ENCODE measurements at places on chromosomes 11 and 22.

DNA sequence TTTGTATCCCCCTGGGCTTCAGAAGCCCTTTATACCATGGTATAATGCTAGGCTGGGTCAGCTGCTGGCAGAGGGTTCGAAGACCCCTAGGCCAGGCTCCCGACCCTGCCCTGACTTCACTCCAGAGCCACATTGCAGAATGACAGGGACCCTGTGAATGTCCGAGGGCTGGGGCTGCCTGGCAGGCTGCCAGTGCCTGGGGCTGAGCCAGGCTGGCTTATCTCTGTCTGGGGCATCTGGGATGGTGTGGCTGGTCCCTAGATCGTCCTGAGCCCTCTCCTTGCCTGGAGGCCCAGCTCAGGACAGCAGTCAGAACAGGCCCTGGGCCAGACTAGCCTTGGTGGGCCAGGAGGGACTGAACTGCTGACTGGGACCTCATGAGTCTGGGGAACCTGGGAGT is 3.7 kb downstream of the ZDHHC8 start:
- no peak for DNase-seq

DNA sequence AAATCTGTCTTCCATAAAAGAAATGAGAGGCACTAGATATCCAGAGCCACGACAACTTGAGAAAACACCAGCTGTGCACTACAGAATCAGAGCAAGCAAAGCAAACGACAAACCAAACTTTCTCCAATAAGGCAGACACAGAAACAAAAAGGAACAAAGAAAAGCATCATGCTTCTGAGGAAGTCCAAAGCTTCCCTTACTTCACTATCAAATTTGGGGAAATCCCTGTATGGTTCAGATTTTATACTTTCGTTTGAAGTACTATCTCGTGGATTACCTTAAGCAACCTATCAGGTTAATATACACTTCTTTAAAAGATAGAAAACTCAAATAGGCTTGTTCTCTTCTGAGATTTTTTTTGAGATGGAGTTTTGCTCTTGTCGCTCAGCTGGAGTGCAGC is 27.7 kb downstream of the ALG9 start:
- no peak for DNase-seq

- no peak for DNase-seq
These were observed 13.7 kb downstream of the ARHGEF17 start for GRCh38 chr11:73321604-73322381.

DNA sequence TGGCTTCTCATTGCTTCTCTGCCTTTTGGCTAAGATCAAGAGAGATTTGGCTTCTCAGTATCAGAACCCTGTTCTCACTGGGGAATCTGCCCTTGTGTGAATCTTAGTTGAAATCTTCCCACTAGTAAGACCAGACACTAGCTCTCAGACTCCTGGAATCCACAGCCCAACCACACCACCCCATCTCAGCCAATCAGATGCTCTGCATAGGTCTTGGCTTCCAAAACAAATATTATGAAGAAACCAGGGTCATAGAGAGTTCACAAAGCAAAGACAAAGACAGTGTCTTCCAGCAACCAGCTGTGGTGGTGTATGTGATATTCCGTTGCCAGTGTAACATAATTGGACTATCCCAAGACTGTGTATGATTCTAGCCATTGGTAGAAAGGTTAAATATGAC is 5.4 kb downstream of the OR8B12 start:
- no peak for DNase-seq

DNA sequence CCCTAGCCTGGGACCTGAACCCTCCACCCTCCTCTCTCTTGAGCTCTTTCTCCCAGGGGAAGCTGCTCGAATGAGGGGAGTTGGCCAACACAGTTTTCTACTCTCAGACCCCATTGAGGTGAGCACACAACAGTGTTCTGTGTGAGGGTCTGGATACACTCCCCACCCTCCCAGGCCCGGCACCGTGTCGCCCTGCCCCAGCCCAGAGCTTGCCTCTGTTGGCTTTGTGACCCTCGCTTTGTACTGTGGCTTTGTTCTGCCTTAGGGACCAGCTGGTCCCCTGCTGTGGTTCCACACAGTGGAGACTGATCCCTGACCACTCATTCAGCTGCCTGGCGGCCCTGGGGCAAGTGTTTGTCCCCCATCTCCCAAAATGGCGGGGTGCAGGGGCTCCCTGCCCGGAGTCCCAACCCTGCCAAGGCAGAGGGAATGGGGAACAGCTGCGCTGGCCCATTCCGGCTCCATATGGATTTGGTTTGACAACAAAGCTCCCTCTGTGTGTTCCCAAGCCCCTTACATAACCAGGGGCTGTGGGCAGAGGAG is 8.3 kb downstream of the ST3GAL4 start:
- no peak for DNase-seq

DNA sequence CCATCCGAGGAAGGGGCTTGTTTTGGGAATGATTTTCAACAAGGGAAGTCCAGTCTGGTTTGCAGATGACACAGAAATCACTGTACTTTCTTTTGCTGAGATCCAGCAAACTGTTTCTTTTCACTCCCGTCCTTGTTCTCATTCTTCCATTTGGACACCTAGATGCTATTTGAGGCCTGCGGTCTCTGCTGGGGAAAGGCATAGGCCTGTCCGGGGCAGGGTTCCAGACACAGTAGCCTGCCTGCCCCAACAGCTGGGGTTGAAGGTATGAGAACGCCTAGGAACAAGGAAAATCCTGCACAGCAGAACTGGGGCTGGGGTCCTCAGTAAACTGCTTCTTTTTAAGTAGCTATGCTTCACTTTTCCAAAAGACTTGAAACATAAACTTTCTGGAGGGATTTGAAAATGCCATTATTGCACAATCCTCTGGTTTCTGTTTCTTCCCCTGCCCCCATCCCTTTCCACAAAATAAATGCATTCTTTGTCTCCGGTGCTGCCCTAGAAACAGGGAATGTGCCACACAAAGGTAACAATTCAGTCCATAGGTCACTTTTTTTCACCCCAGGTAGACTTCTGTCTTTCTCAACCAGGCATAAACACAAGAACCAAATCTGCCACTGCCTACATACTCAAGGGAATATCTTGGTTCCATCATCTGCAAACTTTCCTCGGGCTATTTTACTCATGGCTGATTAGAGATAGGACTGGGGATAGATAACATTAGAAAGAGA is 174.8 kb upstream of the MTMR2 start:
- no peak for DNase-seq

DNA sequence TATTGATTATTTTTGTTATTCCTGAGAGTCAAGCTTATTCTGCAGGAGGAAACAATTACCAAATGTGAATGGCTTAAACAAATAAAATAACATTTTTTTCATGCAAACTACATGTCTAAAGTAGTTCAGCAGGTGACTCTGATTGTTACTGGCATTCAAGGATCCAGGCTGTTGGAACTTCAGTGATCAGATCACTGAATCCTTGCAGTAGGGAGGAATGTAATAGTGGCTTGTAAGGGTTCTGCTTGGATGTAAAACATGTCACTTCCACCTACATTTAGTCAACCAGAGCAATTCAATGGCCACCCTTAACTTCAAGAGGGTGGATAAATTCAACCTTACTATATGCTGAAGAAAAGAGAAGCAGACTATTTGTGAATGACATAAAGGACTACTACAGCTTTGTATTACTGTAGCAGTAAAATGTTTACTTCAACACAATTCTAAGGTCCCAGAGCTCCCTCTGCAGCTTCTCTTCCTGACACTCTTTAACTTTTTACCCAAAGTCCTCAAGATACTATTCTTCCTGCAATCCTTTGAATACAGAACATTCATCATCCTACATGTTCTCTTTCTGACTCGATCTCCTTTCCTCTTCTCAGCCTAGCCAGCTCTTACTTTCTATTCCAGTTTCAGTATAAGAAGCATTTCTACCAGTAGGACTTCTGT is 284.0 kb downstream of the LRRC4C start:
- DNase-seq = no peak

- peak; percentile 91 for DNase-seq
These were observed at the start of gene PICK1 for GRCh38 chr22:38056969-38057891. Gene PICK1 (plus strand): TSS chr22:38057404. CDS start chr22:38057810, 406 bp downstream.

- no peak for DNase-seq
These were observed 3.3 kb upstream of the CTR9 start for GRCh38 chr11:10747733-10748132.

DNA sequence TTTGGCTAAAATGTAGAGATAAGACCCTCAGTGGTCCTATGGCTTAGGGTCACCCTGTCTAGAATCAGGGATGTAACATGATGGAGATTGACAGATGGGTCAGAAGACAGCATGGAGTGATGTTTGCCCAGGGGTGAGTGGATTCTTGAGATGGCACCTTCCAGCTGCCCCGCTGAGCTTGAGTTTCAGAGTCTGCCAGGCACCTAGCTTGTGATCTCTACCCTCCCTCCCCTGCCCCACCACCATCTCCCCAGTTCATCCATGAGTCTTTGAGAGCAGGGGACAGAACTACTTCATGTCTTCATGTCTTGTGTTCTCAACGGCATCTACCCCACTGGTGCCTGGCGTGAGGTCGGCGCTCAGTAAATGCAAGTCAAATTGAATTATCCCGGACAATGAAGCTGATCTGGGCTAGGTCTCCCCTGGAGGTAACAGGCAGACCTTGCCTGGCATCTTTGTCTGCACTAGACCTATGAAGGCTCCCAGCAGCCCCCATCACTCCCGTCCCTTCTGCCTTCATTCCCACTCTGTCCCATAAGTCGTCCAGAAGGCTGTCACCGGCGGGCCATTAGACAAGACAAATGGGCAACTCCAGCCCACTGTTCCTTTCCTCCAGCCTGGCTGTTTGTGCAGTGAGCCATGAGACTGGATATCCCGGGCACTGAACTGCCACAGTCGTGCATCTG is 239.2 kb upstream of the TBCEL start:
- no peak for DNase-seq

- DNase-seq = no peak
These were observed 23.0 kb downstream of the ZNF202 start for GRCh38 chr11:123718469-123718868.

- DNase-seq = peak; percentile 39
These were observed 23.5 kb downstream of the UBE2L3 start for GRCh38 chr22:21590809-21591641.

- no peak for DNase-seq
These were observed 2.1 kb downstream of the KMT2A start for GRCh38 chr11:118438314-118438931.

GRCh38 chr11:31895926-31896325 is 84.8 kb upstream of the PAX6 start:
- DNase-seq = no peak

GRCh38 chr22:19855504-19856409 is 1.1 kb upstream of the GNB1L start:
- DNase-seq = peak; percentile 18

- DNase-seq = no peak
These were observed 939.7 kb downstream of the DLG2 start for GRCh38 chr11:84687433-84687832.

GRCh38 chr11:47948137-47948536 is 32.2 kb upstream of the PTPRJ start:
- no peak for DNase-seq

- DNase-seq = no peak
These were observed 682.1 kb downstream of the KCNA4 start for GRCh38 chr11:29334776-29335130.

GRCh38 chr11:9815486-9816136 is 151.7 kb downstream of the SWAP70 start:
- no peak for DNase-seq

DNA sequence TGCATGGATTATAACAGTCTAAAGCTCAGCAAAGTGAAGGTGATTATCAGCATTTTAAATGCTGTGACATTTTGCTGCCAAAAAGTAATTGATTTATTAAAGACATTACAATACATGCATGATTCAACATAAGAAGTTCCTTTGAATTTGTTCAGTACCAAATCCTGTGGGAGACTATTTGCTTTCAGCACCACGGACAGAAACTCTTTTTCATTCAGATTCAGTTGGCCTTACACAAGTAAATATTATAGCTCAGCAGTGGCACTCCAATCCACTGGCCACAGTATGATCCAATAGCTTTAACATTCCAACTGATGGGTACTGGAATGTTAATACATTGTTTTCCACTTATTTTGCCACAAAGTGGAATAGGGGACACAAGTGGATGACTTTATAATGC is 806.7 kb downstream of the NTM start:
- DNase-seq = no peak

Measured in NCI-H524 (cell line).